ENCODE measurements at places on chromosomes 3 and 15.

DNA sequence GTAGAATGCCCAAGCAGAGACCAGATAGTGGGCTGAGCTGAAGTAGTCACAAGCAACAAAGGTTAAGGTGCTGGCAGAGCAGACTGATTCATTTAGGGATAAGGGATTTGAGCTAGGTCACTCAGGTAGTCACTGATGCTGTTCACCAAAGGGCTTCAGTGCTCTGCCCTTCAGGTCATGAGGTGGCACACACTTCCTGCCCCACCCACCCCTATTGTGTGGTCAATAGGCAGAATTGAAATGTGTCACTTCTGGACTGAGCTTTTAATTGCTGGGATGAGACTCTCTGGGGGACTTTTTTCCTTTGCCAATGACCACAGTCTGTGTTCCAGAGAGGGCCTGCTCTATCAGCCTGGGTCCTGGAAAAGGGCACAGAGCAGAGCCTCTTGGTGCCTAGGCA, 2.9 kb upstream of the DIS3L start:
- no peak for DNase-seq

DNA sequence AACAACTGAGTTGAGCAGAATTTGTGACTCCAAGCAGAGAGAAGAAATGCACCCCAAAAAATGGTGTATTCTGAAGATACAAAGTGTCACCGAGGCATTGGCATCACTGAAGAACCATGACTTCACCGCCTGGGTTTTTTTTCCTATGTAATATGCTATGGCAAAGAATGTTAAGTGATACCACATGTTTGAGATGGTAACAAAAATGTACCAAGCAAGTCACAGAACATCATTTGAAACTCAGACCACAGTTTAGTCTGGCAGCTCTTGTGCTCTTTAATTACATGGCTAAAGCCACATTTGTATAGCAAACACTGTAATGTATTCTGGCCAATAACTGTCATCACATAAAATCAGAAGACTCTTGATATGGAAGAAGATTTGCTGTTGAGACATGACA, 323.5 kb downstream of the ULK4 start:
- DNase-seq, result no peak

DNA sequence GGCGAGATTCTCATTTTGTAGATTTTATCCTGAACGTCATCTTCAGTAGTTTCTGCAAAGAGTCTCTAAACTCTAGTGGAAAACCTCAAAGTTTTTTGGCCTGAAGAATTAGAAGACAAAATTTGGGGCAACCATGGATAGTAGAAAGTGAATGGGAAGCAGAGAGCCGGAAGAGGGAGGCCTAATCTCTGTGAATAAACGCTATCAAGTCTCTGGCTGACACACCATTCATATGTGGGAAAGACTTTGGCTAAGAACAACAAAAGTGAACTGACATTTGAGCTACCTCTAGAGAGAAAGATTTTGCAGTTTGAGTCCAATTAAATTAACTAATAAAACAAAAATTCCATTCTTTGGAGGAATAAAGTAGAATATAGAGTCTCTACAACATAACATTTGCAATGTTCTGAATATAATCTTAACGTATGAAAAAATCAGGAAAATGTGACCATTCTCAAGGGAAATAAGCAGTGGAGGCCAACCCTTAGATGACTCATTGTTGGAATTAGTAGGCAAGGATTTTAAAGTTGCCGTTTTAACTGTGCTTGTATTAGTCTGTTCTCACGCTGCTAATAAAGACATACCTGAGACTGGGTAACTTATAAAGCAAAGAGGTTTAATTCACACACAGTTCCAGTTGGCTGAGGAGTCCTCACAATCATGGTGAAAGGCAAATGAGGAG, 184.6 kb downstream of the C3orf38 start:
- no peak for DNase-seq

GRCh38 chr3:55406696-55407425, 80.2 kb downstream of the WNT5A start:
- DNase-seq, result no peak
